Tibial nerve (tissue), 4 donors: ENCODE measurements at places on chromosomes 7 and 10.

- no peak for DNase-seq
Observed at GRCh38 chr10:58782876-58783851, 270.5 kb downstream of the BICC1 start.

DNA sequence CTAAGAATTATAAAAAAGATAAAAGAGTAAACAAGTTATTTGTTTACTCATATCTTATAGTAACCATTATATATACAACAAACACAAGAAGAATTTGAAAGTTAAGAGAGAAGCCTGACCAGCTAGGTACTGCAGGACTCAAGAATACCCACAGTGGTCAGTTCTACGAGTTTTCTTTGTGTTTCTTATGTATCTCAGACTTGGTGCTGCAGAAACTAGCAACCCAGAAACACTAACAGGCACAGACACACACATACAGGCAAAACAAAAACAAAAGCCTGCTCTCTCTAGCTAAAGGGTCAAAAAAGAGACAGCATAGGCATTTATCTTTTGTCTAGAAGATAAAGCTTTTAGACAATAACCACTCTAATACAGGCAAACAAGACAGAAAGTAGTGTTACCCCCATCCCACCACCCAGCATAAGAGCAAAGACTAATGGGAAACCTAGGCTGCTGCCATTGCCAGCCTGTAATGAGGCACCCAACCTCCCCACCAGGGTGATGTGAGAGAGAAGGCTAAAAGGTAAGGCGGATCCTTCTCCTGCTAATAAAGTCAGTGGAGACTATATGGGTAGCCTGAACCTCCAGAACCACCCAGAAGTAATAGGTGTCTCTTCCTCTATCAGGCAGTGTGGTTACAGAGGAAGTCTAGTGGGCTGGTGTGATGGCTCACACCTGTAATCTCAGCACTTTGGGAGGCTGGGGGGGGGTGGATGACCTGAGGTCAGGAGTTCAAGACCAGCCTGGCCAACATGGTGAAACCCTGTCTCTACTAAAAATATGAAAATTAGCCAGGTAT, 113.9 kb downstream of the DNAJC1 start:
- DNase-seq: no peak

DNA sequence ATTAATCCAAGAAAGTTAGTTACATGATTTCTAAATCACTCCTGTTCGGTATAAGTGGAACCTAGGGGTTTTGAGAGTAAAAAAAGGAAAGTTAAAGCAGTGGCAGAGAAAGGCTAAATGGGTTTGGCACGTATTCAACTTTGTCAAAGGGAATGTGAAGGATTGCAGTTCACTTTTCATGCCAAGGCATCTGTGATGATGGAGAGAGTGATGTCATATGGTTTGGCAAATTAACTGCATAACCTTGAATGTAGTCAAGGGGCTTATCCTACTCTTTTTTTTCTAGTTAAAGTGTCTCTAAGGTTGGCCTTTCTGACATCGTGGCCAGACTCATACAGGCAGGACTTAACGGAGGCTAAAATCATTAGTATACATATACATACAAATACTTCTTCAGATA, 277.8 kb downstream of the EXOC4 start:
- no peak for DNase-seq

DNA sequence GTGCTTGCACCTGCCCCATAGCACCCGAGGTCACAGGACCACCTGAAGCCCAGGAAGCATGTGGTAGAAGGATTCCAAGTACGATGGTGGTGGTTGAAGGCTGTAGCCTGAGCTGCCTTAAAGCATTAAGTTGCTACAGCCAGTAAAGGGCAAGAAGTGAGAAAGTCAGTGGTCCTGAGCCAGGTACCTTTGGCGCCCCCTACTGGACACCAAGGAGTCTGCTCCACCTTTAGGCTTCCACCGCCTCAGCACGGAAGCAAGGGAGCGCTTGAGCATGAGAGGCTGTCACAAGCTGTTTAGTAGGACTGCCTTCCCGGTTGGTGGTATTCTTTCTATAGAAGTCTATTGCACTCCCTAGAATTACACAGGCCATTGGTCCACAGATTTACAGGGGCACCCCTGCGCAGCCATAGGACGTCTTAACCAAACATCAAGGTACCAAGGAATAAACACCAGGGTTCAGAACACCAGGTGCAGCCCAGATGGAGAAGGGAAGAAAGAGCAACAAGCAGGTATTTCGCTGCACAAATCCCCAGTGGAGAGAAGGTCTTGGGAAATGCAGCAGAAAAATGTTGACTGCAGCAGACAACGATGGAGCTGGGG, 2.2 kb downstream of the CRTAC1 start:
- peak; percentile 18 for DNase-seq

GRCh38 chr7:132251327-132251659, 325.0 kb downstream of the PLXNA4 start:
- DNase-seq: peak; percentile 19

GRCh38 chr7:4331711-4332110, 350.4 kb upstream of the FOXK1 start:
- DNase-seq: no peak

- no peak for DNase-seq
Observed at GRCh38 chr10:91709394-91709798, 76.5 kb upstream of the PPP1R3C start.

GRCh38 chr7:155930061-155930460, 117.8 kb upstream of the SHH start:
- DNase-seq: no peak

- no peak for DNase-seq
Observed at GRCh38 chr7:13933536-13933935, 55.9 kb downstream of the ETV1 start.

DNA sequence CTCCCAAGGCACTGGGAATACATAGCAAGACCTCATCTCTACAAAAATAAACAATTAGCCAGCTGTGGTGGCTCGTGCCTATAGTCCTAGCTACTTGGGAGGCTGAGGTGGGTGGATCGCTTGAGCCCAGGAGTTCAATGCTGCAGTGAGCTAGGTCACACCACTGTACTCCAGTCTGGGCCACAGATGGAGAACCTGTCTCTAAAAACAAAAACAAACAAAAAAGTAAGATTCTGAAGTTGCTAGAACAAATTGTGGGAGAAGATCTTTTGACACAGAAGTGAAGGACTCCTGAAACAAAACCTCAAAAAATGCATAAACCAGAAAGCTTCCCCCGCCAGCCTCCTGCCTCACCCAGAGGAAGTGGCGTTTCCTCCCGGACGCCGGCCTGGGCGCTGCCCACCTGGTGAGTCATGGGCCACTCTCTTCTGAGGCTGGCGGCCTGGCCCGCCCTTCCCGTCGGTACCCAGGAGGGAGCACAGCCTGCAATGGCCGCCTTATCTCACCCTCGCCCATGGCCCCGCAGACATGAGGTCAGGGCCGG, 25.4 kb upstream of the ELN start:
- no peak for DNase-seq

DNA sequence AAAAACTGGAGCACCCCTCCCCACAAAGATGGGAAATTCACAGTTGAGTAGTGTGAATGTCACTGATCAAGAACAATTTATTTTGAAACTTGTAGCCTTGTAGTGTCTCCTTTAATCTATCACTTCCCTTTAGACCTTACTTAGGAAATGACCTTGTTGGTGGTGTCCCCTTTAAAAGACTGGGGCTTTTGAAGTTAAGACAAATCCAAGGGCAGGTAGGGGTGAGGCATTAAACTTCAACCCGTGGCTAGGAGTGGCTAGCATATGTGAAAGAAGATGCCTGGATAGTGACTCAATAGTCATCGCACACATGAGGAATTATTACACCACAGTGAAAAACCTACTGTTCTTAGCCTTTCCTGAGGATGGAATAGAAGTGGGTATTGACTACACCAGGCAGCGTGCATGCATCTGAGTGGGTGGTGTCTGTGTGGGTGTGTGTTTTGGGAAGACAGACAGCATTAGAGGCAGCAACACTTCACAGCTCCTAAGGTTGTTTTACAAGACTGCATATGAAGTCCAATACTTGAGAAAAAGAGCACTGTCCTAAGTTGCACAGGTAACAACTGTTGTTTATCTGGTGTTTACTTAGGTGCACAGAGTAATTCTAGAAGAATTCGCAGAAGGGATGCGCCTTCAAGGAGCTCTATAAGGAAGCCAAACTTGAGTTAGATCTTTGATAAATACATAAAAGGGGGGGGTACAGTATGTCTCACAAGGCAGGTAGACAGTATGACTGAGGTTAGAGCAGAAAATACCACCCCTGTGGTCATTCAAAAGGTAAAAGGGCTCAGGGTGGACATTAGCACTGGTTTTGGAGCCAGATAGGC, 32.9 kb downstream of the ABLIM1 start:
- DNase-seq: no peak

DNA sequence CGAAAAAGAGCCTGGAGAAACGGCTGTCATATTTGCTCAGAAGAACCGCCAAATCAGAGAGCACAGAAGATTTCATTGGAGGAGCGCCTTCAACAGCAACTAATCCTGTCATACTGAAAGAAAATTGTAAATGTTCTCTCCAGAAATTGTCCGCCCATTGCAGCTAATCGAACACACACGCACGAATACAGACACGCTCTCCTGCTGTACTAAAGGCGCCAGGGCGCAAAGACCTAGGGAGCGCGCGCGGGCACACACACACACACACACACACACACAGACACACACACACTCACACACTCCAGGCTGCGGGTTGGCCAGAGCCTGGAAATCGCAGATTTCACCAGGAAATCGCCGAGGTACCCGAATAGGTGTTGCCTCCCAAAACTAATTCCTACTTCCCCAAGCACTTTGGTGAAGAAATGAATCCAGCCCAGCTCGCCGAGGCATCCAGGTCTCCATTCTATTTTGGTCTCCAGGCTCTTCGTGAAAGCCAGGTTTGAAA, at the start of gene CHRM2:
Gene CHRM2 (plus strand): TSS at position 157 of the 505 bp plus-strand sequence. CDS start 146,214 bp downstream, outside the sequence.
- DNase-seq: no peak
